Nephron progenitor cell (in vitro differentiated cells): ENCODE measurements at places on chromosomes 3 and 15.

DNA sequence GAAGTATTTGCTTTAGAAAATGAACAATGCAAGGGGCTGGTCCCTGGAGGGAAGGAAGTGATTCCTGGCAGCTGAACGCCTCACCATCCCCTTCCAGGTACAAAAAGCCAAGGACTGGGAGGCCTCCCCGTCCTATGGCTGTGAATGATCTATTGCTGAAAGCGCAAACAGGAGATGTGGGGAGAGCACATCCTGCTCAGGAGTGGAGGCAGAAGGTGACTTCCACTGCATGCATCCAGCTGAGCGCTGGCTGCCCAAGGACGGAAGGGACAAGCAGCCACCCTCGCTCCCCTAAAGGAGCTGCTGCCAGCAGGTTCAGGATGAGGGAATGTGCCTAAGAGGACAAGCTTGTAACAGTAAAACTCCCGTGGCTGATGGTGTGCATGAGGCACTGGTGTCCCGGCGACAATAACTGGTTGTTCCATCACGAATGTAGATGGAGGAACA lies 41.4 kb downstream of the ABTB1 start:
- DNase-seq, result no peak

DNA sequence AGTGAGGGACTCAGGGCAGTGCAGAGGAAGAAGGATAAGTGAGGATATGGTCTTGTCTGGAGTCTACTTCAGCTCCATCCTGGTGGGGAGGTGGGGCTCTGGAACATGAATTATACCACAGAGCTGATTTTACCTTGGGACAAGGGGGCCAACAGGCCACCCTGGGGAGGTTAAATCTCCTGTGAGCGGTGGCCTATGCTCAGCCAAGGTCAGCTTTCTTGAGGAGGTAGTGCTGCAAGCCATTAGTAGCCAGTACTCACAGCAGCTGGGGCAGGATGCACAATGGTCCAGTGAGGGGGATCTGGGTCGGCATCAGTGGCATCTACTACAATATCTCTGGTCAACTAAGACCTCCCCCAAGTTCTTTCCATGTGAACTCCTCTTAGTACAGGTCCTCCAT lies 49.7 kb downstream of the XYLB start:
- DNase-seq, result no peak

- no peak for DNase-seq
Measured at GRCh38 chr3:170531657-170532335, 54.1 kb downstream of the SLC7A14 start.

DNA sequence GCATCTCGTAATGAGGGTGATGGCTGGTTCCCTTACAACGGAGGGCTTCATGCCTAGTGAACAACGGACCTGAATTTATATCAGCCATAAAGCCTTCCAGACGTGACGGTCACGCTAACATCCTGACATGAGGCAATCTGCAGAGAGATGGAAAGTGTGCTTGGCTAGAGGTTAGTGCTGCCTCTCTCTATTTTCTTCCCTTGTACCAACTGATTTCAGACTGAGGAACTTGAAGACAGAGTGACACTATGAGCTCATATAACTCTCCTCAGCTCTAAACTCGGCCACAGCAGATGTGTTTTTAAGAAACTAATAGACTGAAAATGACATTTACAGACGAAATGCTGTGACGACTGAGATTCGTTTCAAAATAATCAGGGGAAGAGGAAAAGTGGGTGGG lies 122.4 kb downstream of the XXYLT1 start:
- DNase-seq, result no peak

DNA sequence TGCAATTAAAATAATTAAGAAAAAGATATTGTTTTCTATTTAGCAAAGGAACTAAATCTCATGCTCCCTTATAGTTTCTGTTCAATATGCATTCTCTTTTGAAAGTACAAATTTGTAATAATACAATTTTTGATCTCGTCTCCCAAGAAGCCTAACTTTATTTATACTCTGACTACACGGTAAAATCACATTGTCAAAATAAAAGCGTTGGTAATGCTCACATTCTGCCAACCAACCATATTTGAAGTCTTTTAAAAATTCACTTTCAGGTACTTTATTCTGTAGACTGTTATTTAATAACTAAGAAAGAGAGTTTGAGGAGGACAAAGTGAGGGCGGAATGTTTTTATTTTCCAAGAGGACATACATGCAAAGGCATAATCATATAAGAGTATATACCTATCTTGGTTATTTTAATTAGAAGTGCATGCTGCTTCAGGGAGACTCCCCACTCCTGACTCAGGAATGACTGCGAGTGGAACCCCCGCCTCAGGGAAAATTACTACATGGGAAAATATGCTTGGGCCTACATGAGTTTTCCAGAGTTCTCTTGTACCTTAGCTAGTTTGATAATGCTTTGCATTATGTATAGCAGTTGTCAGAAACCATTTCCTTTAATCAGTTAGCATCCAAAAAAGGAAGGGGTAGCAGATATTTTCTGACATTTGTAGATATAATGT lies 19.3 kb downstream of the MBNL1 start:
- no peak for DNase-seq

- DNase-seq, result no peak
Measured at GRCh38 chr15:62046078-62046743, 14.0 kb downstream of the VPS13C start.

GRCh38 chr3:111210003-111210711 lies 138.5 kb downstream of the NECTIN3 start:
- DNase-seq, result no peak
